ENCODE measurements at places on chromosomes 16 and 17.

- H3K4me1 ChIP-seq, result no peaks in the 10 kb centered on the region
- no peak overlapping the region for H3K4me3 ChIP-seq
- no peaks in the 10 kb centered on the region for H3K36me3 ChIP-seq
- no peak for DNase-seq
Observed at GRCh38 chr16:20285993-20286499, 41.3 kb downstream of the GP2 start.

- no peak for DNase-seq
- no peaks in the 10 kb centered on the region for H3K4me1 ChIP-seq
- H3K36me3 ChIP-seq, result no peaks in the 10 kb centered on the region
- H3K4me3 ChIP-seq, result no peak overlapping the region
- H3K27me3 ChIP-seq, result no peaks in the 10 kb centered on the region
Observed at GRCh38 chr16:7270006-7270405, 62.6 kb upstream of the RBFOX1 start.

DNA sequence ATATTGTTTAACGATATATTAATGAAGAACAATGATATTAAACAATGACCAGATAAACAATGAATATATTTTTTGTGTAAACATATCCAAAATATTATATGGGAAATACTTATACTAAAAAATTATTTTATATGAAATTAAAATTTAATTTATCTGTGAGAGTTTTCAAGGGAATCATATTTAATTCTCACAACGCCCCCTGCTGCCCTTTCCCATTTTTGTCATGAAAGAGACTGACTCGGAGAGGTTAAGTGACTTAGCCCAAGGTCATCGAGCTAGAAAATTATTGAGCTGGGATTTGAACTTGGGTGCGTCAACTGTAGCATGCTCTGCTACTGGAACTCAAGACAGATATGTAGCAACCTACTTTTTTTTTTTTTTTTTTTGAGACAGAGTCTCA is 7.2 kb upstream of the MYCBPAP start:
- no peaks in the 10 kb centered on the region for H3K36me3 ChIP-seq
- no peak for DNase-seq
- H3K4me3 ChIP-seq, result no peak overlapping the region
- no peaks in the 10 kb centered on the region for H3K4me1 ChIP-seq
- H3K27ac ChIP-seq, result no peak overlapping the region

DNA sequence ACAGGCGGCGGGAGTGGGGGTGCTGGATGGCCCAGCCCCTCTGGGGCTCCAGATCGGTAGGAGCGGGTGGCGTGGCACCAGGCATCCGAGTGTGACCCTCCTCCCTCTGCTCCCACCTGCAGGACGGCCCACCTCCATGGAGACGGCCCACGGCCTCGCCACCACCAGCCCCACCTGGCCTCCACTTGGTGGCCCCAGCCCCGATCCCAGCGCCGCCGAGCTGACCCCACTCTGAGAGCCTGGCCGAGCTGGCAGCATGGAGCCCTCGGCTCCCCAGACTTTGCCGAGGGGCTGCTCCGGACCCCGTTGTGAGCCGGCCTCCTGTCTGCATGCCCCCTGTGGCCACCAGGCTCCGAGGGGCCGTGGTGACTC is 4.7 kb upstream of the NUDT16L1 start:
- H3K27ac ChIP-seq, result no peak overlapping the region
- no peaks in the 10 kb centered on the region for H3K27me3 ChIP-seq
- peaks cover 87% of the 10 kb centered on the region for H3K36me3 ChIP-seq
- no peak for DNase-seq
- peaks cover 19% of the 10 kb centered on the region for H3K4me1 ChIP-seq

GRCh38 chr17:46038414-46038813 is 39.4 kb downstream of the STH start:
- no peak overlapping the region for H3K27ac ChIP-seq
- no peak for DNase-seq
- H3K27me3 ChIP-seq, result no peaks in the 10 kb centered on the region
- H3K36me3 ChIP-seq, result peaks cover 40% of the 10 kb centered on the region
- H3K4me3 ChIP-seq, result no peak overlapping the region

DNA sequence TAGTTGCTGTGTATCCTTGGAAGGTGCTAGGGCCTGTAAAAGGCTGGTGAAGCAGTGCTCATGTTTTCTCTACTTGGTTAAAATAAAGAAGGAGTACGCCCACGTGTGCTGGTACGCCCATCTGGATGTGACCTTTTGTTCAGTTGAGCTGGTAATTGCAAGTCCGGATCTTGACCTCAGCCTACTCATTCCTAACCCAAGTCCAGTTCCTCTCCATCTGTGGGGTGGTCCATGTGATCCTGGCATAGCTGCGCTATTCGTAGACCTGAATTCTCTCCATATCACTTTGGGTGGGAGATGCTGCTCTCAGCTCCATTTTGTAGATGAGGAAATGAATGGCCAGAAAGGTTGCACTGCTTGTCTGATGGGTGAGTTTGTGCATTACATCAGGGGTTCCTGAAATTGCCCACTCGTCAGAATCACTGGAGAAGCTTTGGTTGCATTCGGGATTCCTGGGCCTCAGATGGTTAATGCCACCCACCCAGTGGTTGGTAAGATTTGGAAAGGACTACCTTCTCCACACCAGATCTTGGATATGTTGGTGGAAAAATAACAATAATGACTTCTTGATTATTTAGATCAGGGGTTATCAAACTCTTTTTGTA is 328.8 kb downstream of the CPPED1 start:
- H3K4me3 ChIP-seq, result no peak overlapping the region
- H3K4me1 ChIP-seq, result peaks cover 10% of the 10 kb centered on the region
- no peaks in the 10 kb centered on the region for H3K36me3 ChIP-seq
- H3K27me3 ChIP-seq, result no peaks in the 10 kb centered on the region

DNA sequence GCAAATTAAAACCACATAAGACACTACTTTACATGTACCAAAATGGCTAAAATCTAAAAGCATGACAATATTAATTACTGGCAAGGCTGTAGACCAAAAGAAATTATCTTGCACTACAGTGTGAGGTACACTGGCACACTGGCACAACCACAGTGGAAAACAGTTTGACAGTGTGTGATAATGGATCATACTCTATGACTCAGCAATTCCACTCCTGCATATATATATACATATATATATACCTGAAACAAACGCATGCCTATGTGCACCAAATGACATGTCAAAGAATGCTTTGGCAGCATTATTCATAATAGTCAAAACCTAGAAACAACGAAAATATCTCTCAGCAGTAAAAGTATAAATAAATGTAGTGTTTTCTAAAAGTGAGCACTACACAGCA is 4.6 kb upstream of the DYNLRB2 start:
- DNase-seq, result no peak
- H3K27ac ChIP-seq, result no peak overlapping the region
- peaks cover 4% of the 10 kb centered on the region for H3K4me1 ChIP-seq
- no peak overlapping the region for H3K4me3 ChIP-seq
- peaks cover 6% of the 10 kb centered on the region for H3K27me3 ChIP-seq

DNA sequence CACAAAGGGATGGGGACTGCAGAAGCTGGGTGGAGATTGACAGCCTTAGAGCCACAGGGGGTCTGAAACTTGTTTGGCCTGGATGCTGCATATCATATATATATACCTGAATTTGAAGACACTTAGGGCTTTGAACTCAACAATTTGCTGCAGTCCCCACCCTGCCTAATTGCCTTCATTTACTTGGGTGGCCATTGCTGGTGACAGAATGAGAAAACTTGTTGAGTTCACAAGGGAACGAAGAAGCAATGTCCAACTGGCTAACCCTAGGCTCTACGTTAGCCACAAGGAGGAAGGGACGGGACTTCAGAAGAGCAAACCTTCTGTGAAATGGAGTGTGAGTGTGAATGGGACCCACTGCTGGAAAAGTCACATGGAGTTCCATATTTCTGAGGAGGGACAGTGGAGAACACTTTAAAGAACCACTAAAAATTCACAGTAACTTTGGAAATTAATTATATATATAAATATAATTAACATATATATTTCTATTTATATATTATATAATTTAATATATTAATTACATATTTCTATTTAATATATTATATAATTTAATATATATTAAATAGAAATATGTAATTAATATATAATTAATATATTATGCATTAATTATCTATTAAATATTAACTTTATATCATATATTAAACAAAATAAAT is 215.3 kb upstream of the SOX9 start:
- no peaks in the 10 kb centered on the region for H3K27me3 ChIP-seq
- H3K4me3 ChIP-seq, result no peak overlapping the region
- DNase-seq, result no peak
- no peaks in the 10 kb centered on the region for H3K4me1 ChIP-seq

- no peak overlapping the region for H3K27ac ChIP-seq
- H3K4me1 ChIP-seq, result no peaks in the 10 kb centered on the region
- H3K27me3 ChIP-seq, result no peaks in the 10 kb centered on the region
- DNase-seq, result no peak
Observed at GRCh38 chr16:64149756-64150155, 972.1 kb downstream of the CDH11 start.

- no peak overlapping the region for H3K4me3 ChIP-seq
- H3K36me3 ChIP-seq, result peaks cover 70% of the 10 kb centered on the region
- peaks cover 3% of the 10 kb centered on the region for H3K4me1 ChIP-seq
- no peak overlapping the region for H3K27ac ChIP-seq
- H3K27me3 ChIP-seq, result no peaks in the 10 kb centered on the region
- DNase-seq, result no peak
Observed at GRCh38 chr17:73387746-73388577, 76.2 kb upstream of the CDC42EP4 start.

- H3K27me3 ChIP-seq, result peaks cover 2% of the 10 kb centered on the region
- no peaks in the 10 kb centered on the region for H3K36me3 ChIP-seq
- no peak overlapping the region for H3K4me3 ChIP-seq
- H3K4me1 ChIP-seq, result peaks cover 17% of the 10 kb centered on the region
Observed at GRCh38 chr16:81866820-81867440, 87.8 kb downstream of the PLCG2 start.

DNA sequence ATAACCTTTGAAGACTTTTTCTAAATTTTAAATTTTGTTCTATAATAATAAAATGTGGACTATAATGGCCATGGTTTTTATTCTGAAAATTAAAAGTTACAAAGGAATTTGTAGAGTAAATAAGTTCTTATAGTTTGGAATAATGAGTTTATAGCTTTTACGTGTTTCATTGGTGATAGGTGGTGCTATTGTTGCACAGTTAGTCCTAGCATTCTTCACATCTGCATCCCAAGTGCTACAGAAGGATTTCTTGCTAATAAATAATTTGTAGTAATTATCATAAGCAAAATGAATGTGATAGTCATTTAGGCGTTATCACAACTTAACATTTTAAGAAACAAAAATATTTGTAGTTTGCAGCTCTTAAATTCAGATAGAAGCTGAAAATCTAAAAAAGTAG is 67.9 kb downstream of the BCAS3 start:
- no peaks in the 10 kb centered on the region for H3K27me3 ChIP-seq
- no peak overlapping the region for H3K4me3 ChIP-seq
- H3K27ac ChIP-seq, result no peak overlapping the region
- H3K4me1 ChIP-seq, result no peaks in the 10 kb centered on the region
- DNase-seq, result peak; percentile 66

Data from spinal cord (tissue), 10 donors.